ENCODE measurements at places on chromosomes 1 and 21.

- no peak for DNase-seq
Observed at GRCh38 chr1:26526287-26526686, 3.3 kb upstream of the RPS6KA1 start.

- DNase-seq, result no peak
Observed at GRCh38 chr1:24540906-24541710, 14.8 kb upstream of the NCMAP start.

DNA sequence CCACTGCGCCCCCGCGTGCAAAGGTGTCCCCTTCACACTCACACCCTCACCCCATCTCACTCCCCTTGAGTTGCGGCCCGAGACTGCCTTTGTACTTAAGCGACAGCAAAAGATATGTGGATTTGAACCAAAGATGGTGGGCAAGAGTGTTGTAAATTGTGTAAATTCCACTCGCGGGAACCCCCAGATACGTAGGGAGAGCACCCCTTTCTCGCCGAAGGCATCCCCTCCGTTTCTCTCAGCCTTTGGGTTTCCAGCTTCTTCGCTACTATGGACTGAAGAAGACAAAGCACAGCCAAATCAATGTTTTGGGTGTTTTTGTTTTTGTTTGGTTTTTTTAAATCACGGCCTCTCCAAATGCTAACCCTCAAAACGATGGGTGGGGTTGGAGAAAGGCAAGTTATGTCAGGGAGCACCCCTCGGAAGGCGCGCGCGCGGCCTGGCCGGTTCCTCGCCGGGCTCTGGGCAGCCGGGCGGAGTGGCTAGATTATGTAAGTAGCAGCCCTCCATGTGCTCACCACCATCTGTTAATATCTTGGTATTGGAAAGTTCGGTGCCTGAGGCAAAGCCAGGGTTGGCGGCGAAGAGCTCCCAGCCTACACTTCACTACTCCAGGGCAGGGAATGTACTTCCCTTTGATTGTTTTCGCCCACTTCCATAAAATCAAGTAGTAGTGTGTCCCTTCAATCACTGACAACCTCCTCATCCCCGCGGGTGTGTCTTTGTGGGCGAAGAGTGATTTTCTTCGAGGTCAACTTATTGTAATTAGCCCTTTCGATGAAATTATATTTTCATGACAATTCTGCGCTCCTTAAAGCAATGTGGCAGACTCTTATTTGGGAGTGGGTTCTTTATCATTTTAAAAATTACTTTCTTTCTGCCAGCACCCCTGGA, 4.0 kb upstream of the PROX1 start:
- no peak for DNase-seq

DNA sequence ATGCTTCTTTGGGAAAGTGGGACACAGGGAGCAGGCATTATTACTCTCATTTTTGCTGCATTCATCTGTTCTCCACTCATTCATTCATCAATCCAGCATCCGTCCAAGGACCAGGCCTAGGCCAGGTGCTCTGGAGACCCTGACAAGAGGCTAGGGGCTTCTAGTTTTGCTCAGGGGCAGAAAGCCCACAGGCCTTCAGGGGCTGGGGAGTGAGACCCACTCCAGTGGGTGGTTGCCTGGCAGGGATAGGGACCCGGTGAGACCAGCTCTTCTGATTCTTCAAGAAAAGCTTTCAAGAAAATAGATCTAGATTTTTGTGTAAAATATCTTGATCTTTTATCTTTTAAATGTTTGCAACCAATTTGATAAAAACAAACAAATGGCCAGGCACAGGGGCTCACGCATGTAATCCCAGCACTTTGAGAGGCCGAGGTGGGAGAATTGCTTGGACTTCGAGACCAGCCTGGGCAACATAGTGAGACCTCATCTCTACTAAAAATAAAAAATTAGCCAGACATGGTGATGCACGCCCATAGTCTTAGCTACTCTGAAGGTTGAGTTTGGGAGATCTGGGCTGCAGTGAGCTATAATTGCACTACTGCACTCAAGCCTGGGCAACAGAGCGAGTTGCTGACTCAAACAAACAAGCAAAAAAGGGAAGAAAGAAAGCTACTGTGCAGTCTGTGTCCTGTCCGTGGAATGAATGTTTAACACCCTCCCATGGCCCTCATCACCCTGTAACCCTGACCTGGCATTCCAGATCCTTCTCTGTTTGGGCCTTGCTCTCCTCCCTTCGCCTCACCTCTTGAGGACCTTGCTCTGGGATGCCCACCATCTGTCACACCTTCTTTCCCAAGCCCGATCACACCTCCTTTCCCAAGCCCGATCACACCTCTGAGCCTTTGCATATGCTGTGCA, 17.3 kb upstream of the LRP8 start:
- DNase-seq, result no peak

GRCh38 chr1:217272385-217272784, 358.5 kb downstream of the GPATCH2 start:
- DNase-seq, result no peak

- no peak for DNase-seq
Observed at GRCh38 chr1:234315588-234315987, 57.7 kb upstream of the COA6 start.

- no peak for DNase-seq
Observed at GRCh38 chr21:28127175-28127785, 865.4 kb downstream of the LTN1 start.

DNA sequence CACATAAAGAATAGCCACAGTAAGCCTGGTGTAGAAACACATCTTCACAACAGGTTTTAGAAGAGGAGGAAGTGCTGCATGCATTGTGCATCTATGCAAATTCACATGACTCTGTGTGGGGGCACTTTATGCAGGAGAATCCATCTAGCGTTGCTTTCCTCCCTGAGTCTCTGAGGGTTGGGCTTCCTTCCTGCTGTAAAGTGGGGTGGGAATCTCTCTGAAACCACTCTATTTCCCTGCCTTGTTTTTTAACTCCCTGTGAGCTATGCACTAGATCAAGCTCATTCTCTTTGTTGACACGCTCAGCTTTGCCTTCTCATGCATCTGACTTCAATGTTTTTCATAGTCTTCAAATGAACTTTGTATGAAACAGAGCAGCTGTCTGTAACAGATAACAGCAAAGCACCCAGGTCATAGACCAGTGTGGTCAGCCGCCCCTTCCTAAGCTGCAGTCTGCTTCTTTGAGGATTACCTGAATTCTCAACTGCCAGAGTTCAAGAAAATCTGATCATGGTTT, 102.7 kb upstream of the DPH5 start:
- no peak for DNase-seq

DNA sequence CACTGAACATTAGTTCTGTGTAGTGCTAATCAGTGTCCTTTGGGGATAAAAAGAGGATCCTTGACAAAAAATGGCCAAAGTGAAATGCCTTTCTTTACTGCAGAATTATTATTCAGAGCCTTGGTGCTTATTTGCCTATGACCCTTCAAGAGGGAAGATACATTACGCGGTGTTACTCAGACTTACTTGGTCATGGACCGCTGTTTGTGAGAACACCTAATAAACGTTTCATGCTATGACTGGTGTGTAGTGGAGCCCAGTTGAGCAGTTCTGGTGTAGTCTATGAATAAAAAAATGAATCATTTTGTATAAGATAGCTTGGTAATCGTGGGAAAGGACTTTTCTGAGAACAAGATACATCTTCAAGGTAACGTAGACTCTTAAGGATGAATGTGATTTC, 8.3 kb downstream of the NFYC start:
- no peak for DNase-seq

DNA sequence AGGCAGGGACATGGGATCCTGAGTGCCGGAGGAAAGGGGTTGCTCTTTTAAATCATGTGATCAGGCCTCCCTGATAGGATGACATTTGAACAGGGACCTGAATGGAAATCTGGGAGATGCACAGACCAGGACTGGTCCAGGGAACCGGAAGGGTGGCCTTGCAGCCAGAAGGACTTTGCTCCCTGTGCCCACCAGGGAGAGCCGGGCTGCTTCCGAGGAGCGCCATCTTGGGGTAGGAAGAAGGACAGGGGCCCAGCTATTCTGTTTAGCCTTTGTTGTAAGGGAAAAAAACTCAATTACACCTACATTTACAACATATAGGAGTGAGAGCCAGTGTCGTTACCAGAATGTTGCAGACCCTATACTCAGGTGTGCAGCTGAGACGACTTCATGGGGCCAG, 5.5 kb downstream of the KLHDC7A start:
- DNase-seq, result no peak

DNA sequence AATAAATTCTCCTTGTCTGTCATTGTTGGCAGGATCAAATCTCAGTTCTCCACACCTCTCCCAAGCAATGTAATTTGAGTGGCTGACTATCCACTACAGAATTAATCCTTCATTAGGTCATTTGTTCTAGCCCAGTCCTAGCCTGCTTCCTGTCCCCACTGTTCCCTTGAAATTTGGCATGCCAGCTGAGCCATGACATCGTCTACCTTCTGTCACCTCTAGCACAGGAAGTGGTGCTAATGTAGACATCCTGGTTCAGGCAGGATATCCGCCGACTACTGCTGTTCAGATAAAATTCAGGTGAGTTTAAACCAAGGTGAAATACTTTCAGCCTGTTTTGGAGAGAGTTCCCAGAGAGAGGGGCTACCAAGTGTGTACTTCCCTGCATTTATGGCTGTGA, 5.9 kb downstream of the CHRM3 start:
- DNase-seq, result no peak

- DNase-seq, result no peak
Observed at GRCh38 chr1:10007169-10007568, 10.1 kb downstream of the RBP7 start.

GRCh38 chr1:230326971-230327891, 98.9 kb downstream of the PGBD5 start:
- DNase-seq, result no peak

DNA sequence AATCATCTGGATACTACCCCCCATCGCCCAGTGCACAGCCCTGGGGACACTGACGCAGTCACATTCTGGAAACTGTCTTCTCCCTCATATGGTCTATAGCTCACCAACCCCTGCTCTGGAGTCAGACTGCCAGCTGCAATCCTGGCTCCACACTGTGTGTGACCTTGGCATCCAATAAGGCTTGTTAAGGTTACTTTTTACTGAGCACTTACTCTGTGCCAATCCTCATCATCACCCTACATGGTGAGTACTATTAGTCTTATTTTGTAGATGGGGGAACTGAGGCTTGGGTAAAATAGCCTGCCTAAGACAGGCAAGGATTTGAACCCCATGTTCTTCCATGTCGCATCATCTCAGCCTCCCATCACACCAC, 34.9 kb downstream of the AHDC1 start:
- no peak for DNase-seq

GRCh38 chr1:101235696-101236515, 913 bp upstream of the S1PR1 start:
- no peak for DNase-seq

GRCh38 chr1:190588424-190588823, 110.8 kb upstream of the BRINP3 start:
- no peak for DNase-seq

GRCh38 chr1:205669341-205670149, 10.8 kb downstream of the SLC45A3 start:
- DNase-seq, result no peak

DNA sequence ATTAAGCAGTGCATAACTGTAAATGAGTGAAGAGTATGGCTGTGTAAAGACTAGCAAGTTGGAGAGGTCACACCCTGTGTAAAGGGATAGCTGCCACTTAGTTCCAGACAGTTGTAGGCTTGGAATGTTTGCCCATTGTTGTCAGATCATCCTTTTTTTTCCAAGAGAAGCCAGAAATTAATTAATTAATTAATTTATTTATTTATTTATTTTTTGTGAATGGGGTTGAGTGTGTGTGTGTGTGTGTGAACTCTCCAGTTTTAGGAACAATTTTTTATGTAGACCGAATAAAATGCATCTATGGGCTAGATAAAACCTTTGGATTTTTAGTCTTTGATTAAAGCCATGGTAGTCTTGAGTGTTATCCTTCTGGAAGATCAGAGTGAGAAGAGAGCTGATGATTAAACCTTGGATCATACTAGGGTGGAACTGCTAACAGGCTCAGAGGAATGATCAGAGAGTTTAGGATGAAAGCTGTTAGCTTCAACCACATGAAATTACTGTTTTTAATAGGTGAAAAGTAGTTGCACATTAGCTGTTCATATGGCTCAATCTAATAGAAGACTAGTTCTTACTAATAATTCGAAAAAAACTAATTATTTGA, 58.4 kb downstream of the OSBPL9 start:
- DNase-seq, result no peak

- DNase-seq, result no peak
Observed at GRCh38 chr1:231869364-231869763, 242.8 kb downstream of the DISC1 start.

DNA sequence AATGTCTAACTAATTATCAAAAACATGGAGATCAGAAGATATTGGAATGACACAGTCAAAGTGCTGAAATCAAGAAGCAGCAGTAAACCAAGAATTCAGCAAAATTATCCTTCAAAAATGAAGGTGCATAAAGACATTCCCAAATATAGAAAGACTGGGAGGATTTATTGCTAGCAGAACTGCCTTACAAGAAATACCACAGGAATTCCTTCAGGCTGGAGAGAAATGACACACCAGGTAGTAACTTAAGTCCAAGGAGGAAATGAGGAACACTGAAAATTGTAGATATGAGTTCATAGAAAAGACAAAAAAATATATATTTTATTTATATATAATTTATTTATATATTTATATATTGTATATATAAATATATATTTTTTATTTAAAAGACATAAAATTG, 217.2 kb downstream of the RPS6KC1 start:
- DNase-seq, result no peak

DNA sequence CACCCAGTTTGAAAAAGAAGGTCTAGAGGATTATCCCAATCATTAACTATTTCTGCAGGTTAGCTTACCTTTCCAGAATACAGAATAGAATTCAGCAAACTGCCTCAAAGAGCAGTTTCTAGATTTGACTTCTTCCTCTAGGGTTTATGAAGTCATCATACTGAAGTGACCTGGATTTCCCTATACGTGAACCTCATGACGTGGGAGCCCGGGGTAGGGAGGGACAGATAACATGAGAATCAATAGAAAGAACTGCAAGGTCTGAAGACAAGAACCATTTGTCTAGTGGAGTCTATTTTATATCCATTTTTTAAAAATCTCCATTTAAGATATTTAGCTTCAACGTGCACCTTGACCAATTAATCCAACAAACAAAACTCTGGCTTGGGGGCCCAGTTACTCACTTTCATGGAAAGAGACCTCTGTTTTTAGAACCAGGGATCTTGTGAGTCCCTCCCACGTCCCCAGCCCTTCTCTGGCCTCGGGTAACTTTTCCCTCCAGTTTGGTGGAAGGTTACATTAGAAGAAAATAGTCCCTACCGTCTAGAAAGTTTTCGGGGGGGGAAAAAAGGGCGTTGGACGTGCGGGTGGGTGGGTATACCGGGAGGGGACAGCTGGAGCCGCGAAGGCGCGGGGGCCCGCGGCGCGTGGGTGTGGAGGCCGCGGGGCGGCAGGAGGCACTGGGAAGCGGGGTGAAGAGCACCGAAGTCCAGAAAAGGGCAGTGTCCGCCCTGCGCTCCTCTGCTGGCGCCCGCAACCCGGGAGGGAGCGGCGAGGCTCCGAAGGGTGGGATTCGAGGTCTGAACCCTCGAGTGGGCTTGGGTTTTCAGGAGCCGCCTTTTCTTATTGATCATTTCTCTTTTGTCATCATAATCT, 13.8 kb upstream of the POGZ start:
- DNase-seq, result no peak

GRCh38 chr1:62210960-62211359, 16.3 kb downstream of the L1TD1 start:
- DNase-seq, result no peak

Measured in anterior cingulate cortex (tissue), 58 donors.